ENCODE measurements at places on chromosomes 2 and 18.

GRCh38 chr2:59182249-59182648, 941.1 kb upstream of the FANCL start:
- DNase-seq, result no peak
- H3K36me3 ChIP-seq, result no peaks in the 10 kb centered on the region
- H3K4me1 ChIP-seq, result no peaks in the 10 kb centered on the region
- H3K27ac ChIP-seq, result no peak overlapping the region
- no peaks in the 10 kb centered on the region for H3K27me3 ChIP-seq

GRCh38 chr2:239710953-239711861, 310.4 kb upstream of the HDAC4 start:
- H3K4me1 ChIP-seq, result no peaks in the 10 kb centered on the region
- H3K36me3 ChIP-seq, result no peaks in the 10 kb centered on the region
- H3K4me3 ChIP-seq, result no peak overlapping the region
- DNase-seq, result no peak
- H3K27me3 ChIP-seq, result peaks cover 9% of the 10 kb centered on the region
- H3K27ac ChIP-seq, result no peak overlapping the region

GRCh38 chr18:59715966-59716369, 18.7 kb upstream of the CCBE1 start:
- H3K36me3 ChIP-seq, result no peaks in the 10 kb centered on the region
- no peaks in the 10 kb centered on the region for H3K27me3 ChIP-seq
- no peak overlapping the region for H3K27ac ChIP-seq
- H3K4me1 ChIP-seq, result no peaks in the 10 kb centered on the region
- H3K4me3 ChIP-seq, result no peak overlapping the region

- H3K36me3 ChIP-seq, result no peaks in the 10 kb centered on the region
- H3K27me3 ChIP-seq, result no peaks in the 10 kb centered on the region
- H3K4me1 ChIP-seq, result no peaks in the 10 kb centered on the region
- H3K4me3 ChIP-seq, result no peak overlapping the region
Measured at GRCh38 chr2:219466816-219467735, 31.6 kb upstream of the GMPPA start.

DNA sequence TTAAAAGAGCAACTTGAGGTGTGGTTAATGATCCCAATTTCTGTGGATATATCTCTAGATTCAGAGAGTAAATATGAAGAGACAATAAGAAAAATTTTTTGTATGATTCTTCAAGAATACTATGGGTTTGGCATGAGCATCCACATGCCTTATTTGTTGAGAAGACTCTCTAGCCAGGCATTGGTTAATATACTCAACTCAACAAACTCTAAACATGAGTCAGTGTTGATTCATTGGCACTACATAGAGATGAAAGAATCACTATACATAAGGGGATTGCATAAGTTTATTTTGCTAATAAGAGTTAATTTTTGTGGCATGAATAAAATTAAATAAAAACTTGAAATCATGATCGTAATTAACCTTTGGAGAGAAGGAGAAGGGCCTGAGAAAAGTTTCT, 930.2 kb upstream of the LRRTM1 start:
- no peaks in the 10 kb centered on the region for H3K4me1 ChIP-seq
- DNase-seq, result no peak
- no peak overlapping the region for H3K4me3 ChIP-seq
- H3K27me3 ChIP-seq, result no peaks in the 10 kb centered on the region
- H3K36me3 ChIP-seq, result no peaks in the 10 kb centered on the region
- H3K27ac ChIP-seq, result no peak overlapping the region

- no peak for DNase-seq
- H3K27ac ChIP-seq, result no peak overlapping the region
- H3K4me3 ChIP-seq, result no peak overlapping the region
- no peaks in the 10 kb centered on the region for H3K36me3 ChIP-seq
Measured at GRCh38 chr18:49747876-49748275, 65.5 kb downstream of the ACAA2 start.

DNA sequence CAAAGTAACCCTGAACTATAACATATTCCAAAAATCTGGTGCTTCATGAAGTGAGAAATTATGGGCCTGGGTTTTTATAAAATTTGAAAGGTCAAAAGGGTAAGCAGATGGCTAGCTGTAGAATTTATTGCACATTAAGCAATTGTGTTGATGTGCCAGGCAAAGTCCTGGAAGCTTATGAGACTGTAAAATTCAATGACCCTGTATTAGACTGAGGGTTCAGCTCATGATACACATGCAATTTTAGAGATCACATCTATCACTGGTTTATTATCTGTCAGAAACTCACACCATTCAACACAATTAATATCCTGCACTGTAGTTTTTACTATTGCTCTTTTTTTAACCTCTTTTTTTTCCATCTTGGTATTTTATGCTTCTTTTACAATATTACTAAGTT, 1162.6 kb upstream of the SLC39A10 start:
- no peak overlapping the region for H3K27ac ChIP-seq
- no peaks in the 10 kb centered on the region for H3K4me1 ChIP-seq
- H3K36me3 ChIP-seq, result no peaks in the 10 kb centered on the region
- no peaks in the 10 kb centered on the region for H3K27me3 ChIP-seq

GRCh38 chr2:216804357-216805350, 55.2 kb downstream of the TNP1 start:
- no peak for DNase-seq
- no peak overlapping the region for H3K27ac ChIP-seq
- H3K4me1 ChIP-seq, result no peaks in the 10 kb centered on the region
- H3K36me3 ChIP-seq, result no peaks in the 10 kb centered on the region
- H3K4me3 ChIP-seq, result no peak overlapping the region

DNA sequence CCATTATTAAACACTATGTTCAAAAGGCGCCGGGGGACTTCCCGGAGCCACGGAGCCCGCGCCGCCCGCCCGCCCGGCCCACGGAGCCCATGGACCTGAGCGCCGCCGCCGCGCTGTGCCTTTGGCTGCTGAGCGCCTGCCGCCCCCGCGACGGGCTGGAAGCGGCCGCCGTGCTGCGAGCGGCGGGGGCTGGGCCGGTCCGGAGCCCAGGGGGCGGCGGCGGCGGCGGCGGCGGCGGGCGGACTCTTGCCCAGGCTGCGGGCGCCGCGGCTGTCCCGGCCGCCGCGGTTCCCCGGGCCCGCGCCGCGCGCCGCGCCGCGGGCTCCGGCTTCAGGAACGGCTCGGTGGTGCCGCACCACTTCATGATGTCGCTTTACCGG, 197 bp downstream of the GDF7 start:
- peaks cover 14% of the 10 kb centered on the region for H3K4me1 ChIP-seq
- H3K27me3 ChIP-seq, result peaks cover 71% of the 10 kb centered on the region
- H3K4me3 ChIP-seq, result no peak overlapping the region
- no peak overlapping the region for H3K27ac ChIP-seq

GRCh38 chr2:151472966-151473365, 63.3 kb downstream of the RIF1 start:
- DNase-seq, result no peak
- no peak overlapping the region for H3K4me3 ChIP-seq
- no peaks in the 10 kb centered on the region for H3K27me3 ChIP-seq
- H3K27ac ChIP-seq, result no peak overlapping the region

DNA sequence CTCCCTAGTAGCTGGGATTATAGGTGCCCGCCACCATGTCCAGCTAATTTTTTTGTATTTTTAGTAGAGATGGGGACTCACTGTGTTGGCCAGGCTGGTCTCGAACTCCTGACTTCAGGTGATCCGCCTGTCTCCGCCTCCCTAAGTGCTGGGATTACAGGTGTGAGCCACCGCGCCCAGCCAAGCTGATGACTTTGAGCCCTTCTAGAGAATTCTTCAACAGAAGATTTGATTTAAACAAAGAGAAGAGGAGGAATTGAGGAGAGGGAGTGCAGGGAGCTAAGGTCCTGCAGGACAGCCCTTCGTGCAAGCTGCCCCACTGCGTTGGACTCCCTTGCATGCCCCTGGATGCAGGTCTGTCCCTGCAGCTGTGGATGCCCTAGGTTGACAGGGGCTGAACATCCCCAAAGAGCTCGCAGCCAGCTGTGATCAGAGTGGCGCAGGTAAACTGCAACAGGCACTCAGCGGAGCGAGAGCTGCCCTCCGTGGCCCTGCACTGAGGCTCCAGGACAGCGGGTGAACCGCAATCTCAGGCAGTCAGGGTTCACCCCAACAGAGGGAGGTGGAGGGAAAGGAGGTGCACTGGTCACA, 13.7 kb downstream of the ADRA2B start:
- H3K4me3 ChIP-seq, result no peak overlapping the region
- H3K4me1 ChIP-seq, result peaks cover 7% of the 10 kb centered on the region
- DNase-seq, result no peak
- no peaks in the 10 kb centered on the region for H3K27me3 ChIP-seq
- H3K36me3 ChIP-seq, result no peaks in the 10 kb centered on the region

DNA sequence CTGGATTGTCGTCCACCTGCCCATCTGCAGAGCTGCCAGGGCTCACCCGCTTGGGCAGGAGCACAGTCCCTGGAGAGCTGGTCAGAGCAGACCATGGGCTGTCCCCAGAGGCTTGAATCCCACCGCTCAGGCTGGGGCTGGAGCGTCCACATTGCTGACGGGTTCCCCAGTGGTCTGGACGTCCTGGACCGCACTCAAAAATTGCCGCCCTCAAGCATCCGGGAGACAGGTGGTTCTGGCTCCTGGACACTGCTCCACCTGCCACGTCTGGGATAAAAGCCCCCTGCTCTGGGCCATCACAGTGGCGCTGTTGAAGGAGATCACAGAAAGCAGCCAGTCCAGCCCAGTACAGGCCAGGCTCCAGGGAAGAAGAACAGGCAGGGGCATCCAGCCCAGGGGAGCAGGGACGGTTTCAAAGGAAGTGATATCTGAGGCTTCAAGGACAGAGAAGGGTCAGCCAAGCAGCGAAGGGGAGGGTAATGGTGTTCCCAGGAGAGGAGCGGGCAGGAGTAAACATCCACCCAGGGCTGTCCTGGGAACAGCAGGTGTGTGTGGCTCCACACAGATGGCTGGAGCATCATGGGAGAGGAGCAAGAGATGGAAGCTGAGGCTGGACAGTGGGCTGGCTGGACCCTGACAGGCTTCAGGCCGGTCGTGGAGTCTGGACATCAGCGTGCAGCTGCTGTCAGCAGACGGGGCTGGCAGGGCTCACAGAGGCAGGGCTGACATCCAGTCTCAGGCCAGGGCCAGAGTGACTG, 21.9 kb upstream of the ID2 start:
- peak overlapping the region; percentile 10 for H3K27ac ChIP-seq
- DNase-seq, result no peak
- H3K36me3 ChIP-seq, result no peaks in the 10 kb centered on the region
- H3K4me1 ChIP-seq, result peaks cover 57% of the 10 kb centered on the region
- H3K27me3 ChIP-seq, result peaks cover 21% of the 10 kb centered on the region

GRCh38 chr2:191740016-191740419, 62.1 kb downstream of the NABP1 start:
- peak overlapping the region; percentile 79 for H3K27ac ChIP-seq
- peak overlapping the region; percentile 11 for H3K4me3 ChIP-seq
- H3K27me3 ChIP-seq, result peaks cover 31% of the 10 kb centered on the region
- H3K36me3 ChIP-seq, result no peaks in the 10 kb centered on the region
- peak; percentile 89 for DNase-seq

GRCh38 chr2:118089139-118089800, 999 bp downstream of the INSIG2 start:
- peak overlapping the region; percentile 92 for H3K4me3 ChIP-seq
- H3K27me3 ChIP-seq, result peaks cover 8% of the 10 kb centered on the region
- peak; percentile 48 for DNase-seq
- peaks cover 29% of the 10 kb centered on the region for H3K4me1 ChIP-seq

GRCh38 chr2:60976875-60977561, 40.5 kb upstream of the PEX13 start:
- peaks cover 26% of the 10 kb centered on the region for H3K4me1 ChIP-seq
- H3K27ac ChIP-seq, result no peak overlapping the region
- H3K36me3 ChIP-seq, result peaks cover 5% of the 10 kb centered on the region
- DNase-seq, result no peak
- no peak overlapping the region for H3K4me3 ChIP-seq

- no peaks in the 10 kb centered on the region for H3K27me3 ChIP-seq
- no peak overlapping the region for H3K4me3 ChIP-seq
Measured at GRCh38 chr2:236554629-236555282, 14.9 kb upstream of the ACKR3 start.

GRCh38 chr18:13546638-13547037, 179.7 kb downstream of the FAM210A start:
- no peak overlapping the region for H3K4me3 ChIP-seq
- H3K27me3 ChIP-seq, result no peaks in the 10 kb centered on the region
- no peak overlapping the region for H3K27ac ChIP-seq
- H3K4me1 ChIP-seq, result peaks cover 7% of the 10 kb centered on the region
- no peak for DNase-seq

GRCh38 chr2:121994238-121995206, 239.1 kb downstream of the TSN start:
- H3K27ac ChIP-seq, result no peak overlapping the region
- H3K27me3 ChIP-seq, result peaks cover 6% of the 10 kb centered on the region
- DNase-seq, result no peak
- H3K4me3 ChIP-seq, result no peak overlapping the region
- H3K4me1 ChIP-seq, result no peaks in the 10 kb centered on the region
- H3K36me3 ChIP-seq, result no peaks in the 10 kb centered on the region

GRCh38 chr2:31075941-31076590, 62.2 kb downstream of the GALNT14 start:
- H3K4me3 ChIP-seq, result no peak overlapping the region
- no peak for DNase-seq
- no peaks in the 10 kb centered on the region for H3K4me1 ChIP-seq
- no peaks in the 10 kb centered on the region for H3K36me3 ChIP-seq

DNA sequence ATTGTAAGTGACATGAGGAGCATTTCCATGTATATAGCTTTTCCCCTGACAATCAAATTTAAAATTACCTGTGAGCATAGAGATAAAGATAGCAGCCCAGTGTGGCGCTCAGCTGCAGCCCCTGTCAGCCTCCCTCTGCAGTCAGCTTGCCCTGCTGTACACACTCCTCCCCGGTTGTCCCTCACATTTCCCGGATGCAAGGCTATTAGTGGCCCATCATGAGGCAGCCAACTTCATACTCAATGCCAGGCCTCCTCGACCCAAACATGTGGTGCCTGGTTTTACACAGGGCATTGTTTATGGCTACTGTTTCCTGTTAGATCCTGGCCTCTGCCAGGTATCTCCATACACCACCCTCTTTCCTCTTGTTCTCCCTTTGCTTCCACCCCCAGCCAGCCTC, 116.1 kb upstream of the SH3BP4 start:
- no peaks in the 10 kb centered on the region for H3K27me3 ChIP-seq
- no peaks in the 10 kb centered on the region for H3K36me3 ChIP-seq
- no peak overlapping the region for H3K4me3 ChIP-seq

- peaks cover 7% of the 10 kb centered on the region for H3K4me1 ChIP-seq
- no peak overlapping the region for H3K27ac ChIP-seq
- no peaks in the 10 kb centered on the region for H3K27me3 ChIP-seq
- H3K36me3 ChIP-seq, result peaks cover 2% of the 10 kb centered on the region
Measured at GRCh38 chr2:222878877-222879603, 18.2 kb downstream of the ACSL3 start.

DNA sequence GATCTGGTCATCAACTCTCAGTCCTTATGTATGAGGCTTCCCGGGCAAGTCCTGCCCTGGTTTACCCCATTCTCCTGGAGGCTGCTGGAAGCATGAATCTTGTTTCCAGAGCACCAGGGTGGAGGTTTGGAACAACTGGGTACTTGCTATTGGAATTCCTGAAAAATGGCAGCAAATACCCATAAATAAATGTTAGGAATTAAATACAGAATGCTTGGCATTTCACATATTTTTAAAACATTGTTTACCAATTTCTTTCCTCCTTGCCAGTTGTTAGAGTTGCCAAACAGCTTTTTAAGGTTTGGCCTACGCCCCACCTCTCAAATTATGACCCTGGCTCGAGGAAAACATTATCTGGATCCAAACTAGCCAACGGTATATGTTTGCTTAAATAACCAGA, 90.6 kb upstream of the ZCCHC2 start:
- H3K27me3 ChIP-seq, result peaks cover 2% of the 10 kb centered on the region
- DNase-seq, result no peak
- no peaks in the 10 kb centered on the region for H3K4me1 ChIP-seq
- H3K27ac ChIP-seq, result no peak overlapping the region
- peaks cover 2% of the 10 kb centered on the region for H3K36me3 ChIP-seq
- H3K4me3 ChIP-seq, result no peak overlapping the region

Measured in activated CD8-positive, alpha-beta T cell treated with anti-CD3 and anti-CD28 coated beads, Interleukin-2, amount 10 ng/mL, durations not matched to agents 7 days and 5 days (primary cell).